ENCODE measurements at places on chromosomes 5 and 9. TPM values are rescaled to one million over a fixed set of nuclear protein-coding genes. Genes with fewer than 3 reads are reported as not detected.

GRCh38 chr9:26754509-26755164 is 138.0 kb downstream of the CAAP1 start:
- DNase-seq, result no peak

GRCh38 chr5:118146824-118147223 is 841.5 kb downstream of the DTWD2 start:
- DNase-seq, result no peak

GRCh38 chr9:77827104-77827784 is 179.1 kb upstream of the GNA14 start:
- DNase-seq, result no peak

GRCh38 chr9:89658401-89658800 is 53.6 kb downstream of the GADD45G start:
- DNase-seq, result no peak

- peak; percentile 10 for DNase-seq
Measured at GRCh38 chr5:62731022-62731421, 152.4 kb downstream of the LRRC70 start.

- DNase-seq, result no peak
Measured at GRCh38 chr9:29816954-29817703, 2243.8 kb upstream of the C9orf72 start.

DNA sequence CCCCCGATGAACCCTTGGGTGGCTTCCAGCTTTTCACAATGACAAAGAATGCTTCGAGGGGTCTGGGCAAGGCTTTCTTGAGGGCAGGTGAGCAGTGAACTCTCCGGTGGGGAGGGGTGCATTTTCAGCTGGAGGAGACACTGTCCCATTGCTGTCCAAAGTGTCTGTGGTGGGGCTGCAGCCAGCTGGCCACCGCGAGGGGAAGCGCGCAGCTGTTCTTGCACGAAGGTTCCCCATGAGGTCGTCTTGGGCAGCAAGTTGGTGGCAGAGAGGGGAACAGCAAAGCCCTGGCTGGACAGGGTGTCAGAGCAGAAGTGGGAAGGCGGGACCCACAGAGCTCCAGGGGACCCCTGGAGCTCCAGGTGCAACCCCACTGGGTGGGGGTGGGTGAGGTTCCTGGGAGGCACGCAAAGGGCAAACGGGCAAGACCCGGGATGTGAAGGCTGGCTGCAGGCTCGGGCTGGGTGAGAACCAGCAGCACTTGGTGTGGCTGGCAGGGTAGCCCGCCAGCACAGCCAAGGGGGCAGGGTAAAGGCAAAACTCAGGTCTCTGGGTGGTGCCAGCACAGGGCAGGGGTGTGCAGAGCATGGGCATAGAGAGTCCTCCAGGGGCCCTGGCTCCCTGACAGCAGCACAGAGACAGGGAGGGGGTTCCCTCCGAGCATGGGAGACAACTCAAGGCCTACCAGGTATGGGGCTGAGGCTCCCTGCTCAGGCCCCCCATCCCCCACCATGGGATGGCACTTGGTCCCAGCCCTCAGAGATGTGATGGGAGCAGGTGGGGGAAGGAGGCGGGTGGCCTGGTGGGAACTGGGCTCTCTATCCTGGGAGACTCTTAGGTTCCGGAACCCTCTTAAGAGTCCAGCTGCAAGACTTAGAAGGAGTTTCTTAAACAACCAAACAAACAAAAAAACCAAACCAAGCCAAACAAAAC is 26.6 kb downstream of the TSPAN17 start:
- DNase-seq, result no peak

DNA sequence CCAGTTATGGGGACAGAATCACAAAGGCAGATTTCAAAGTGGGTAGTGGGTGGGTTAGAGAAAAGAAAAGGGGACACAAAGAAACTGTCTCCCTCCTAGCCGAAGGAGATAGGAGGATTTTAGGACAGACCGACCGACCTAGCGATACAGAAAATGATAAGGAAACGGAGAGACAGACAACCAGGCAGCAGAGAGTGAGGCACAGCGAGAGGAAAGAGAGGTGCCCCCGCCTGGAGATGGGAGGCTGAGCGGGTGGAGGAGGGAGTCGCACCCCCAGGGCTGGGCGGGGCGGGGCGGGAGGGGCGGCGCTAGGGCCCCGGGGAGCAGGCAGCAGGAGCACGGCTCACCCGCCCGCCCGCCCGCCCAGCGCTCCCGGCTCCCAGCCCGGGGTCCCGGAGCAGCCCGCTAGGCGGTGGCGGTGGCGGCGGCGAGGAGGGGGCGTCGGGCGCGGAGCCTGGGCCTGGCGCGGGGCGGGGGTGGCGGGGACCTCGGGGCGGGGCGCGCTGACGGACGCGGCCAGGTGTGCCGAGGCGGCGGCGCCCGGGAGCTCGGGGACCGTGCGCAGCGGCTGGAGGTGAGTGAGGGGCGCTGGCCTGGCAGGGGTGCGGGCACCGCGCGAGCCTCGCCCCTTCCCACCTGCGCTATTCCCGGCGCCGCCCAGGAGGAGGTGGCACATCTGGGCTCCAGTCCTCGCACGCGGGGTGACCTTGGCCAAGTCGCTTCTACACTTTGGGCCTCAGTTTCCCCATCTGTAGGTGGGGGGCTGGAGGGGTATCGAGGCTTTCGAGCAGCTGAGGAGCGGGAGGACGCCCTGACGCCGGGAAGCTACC is 15.9 kb upstream of the SYNPO start:
- DNase-seq, result no peak

DNA sequence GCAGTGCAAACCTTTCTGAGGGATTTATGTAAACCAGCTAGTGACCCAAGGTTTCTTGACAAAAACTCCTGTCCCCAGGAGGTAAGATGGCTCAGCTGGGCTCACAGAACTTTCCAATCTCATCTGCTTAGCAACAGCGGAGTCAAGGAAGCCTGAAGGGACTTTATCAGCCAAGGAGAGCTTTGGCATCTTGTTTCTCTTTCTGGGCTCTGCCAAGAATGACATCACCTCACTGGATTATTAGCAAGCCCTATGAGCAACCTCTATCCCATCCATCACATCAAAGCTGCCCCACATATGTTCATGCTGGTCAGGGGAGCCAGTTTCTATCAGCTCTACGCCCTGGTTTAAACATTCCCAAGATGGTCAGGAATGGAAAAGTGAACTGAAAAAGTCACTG is 461.3 kb downstream of the ENC1 start:
- no peak for DNase-seq

DNA sequence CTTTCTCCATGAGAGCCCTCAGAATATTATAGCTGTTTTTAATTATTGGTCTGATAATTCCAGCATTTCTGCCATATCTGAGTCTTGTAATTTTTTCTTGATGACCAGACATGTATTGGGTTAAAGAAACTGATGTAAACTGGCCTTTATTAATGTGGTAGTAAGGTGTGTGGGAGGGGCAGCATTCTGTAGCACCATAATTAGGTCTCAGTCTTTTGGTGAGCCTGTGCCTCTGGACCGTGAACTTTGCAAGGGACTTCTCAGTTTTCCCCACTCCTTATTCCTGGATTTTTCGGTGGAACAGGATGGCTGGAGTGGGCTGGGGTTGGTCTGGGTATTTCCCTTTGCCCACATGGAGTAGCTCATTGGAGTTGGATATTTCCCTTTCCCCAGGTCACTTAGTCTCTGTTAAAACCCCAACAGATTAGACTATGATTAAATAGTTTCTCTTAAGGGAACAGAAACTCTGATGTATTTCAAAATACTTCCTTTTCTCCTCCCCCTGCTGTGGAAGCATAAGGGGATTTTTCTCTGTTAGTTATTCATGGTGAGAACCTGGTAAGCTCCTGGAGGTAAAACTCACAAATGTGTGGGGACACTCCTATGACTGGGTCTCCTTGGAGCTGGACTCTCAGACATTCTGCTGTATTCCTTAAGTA is 52.4 kb downstream of the FSD1L start:
- DNase-seq, result no peak

- DNase-seq, result no peak
Measured at GRCh38 chr9:17627641-17628040, 48.8 kb downstream of the SH3GL2 start.

DNA sequence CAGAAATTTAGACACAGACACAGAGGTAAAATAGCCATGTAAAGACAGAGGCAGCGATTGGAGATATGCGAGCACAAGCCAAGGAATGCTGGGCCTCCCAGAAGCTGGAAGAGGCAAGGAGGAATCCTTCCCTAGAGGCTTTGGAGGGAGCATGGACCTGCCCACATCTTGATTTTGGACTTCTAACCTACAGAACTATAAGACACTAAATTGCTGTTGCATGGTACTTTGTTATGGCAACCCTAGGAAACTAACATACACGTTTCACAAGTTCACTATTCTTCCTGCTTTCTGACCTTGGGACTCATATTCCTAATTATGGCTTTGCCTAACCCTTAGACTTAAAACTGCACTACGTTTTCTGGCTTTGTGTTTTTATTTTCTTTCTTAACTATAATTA is 4.6 kb upstream of the LURAP1L start:
- DNase-seq, result no peak

DNA sequence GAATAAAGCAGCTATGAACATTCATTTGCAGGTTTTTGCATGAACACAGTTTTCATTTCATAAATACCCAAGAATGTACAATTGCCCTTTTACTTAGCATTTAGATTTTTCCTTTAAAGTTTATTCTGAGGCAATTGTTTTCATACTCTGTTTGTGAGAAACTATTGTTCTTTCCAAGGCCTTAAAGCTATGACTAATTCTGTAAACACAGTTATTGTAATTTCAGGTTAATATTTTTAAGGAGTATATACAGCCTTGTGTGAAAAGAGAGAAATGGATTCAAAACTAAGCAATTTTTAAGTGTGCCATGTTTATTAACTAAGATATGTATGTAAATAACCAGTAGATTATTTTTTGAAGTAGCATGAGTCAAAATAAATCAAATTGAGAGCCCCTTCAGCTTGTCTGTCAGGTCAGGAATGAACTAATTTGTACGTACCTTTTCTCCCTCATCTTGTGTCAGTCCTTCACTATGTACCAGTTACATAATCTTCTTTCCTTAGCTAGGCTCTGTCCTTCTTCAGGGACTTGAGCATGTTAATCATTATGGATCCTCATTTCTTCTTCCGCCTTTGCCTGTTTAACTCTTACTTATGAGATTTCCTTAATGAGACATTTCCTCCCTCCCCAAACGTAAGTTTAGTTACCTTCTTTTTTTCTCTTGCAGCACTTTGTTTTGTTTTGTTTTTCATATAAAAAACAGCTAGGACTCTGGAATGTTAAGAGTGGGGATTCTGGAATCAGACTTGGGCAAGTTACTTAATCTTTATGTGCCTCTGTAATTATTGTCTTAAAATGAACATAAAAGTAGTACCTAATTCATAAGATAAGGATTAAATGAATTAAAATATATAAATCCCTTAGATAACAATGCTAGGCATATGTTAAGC is 63.6 kb downstream of the NIPBL start:
- DNase-seq, result no peak

DNA sequence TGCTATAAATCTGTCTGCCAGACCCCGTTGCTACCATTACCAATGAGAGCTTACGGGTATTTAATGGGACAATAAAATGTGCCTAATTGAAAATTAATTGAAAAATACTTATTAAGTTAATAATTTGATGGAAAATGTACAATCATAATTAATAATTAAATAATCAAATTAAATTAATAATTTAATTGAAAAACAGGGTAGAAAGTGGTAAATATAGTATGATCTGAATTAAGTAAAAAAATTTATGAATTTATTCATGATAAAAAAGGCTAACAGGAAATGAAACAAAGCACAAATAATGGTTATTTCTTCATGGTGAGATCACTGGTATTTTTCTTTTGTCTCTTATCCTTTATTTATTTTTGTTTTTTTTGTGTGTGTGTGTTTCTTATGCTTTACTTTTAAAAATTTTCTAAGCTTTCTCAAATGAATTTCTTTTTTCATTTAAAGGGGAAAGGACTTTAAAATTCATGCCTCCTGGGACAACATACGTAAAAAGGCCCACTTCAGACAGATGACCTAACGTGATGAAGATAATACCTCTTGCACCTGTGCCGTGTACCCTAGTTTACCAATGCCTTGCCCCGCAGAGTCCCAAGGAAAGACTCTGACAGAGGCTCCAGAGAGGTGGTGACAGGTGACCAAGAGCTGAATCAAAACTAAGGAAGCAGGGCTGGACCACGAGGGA is 24.0 kb upstream of the RXRA start:
- DNase-seq, result no peak

PCDHB14 gene
- not detected for total RNA-seq

NLN gene
- total RNA-seq, result 11.0 TPM

SLC4A9 gene
- 0.44 TPM for total RNA-seq

TLR4 gene
- total RNA-seq, result not detected

UBE2D2 gene
- total RNA-seq, result 231 TPM
